ENCODE measurements at places on chromosomes 2 and 18.

- no peak for DNase-seq
These were observed 102.5 kb downstream of the LOXHD1 start for GRCh38 chr18:46554406-46555080.

- no peak for DNase-seq
These were observed 54.6 kb downstream of the INHBB start for GRCh38 chr2:120400551-120400950.

DNA sequence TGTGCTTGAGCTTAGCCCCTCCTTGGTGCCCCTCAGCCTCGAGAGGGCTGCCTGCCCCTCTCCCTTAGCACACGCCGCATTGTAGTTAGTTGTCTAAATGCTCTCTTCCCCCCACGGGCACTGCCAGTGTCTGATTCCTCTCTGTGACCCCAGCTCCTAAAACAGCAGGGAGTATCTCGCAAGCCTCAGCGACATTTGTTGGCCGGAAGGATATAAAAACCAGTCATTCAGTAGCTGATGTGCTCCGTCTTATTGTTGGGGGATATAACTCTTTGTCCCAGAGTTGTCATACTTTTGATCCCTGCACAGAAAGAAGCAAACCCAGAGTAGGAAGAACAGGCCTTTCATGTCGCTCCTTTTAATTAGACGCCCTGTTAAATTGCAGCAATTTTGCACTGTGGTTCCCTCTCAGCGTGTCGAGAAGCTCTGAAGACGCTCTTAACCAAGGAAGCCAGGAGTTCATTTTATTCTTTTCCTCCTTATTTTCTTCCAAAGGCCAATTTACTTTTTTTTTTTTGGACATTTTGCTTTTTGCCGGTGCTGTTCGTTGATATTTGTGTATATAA lies 201.8 kb downstream of the KLHL29 start:
- DNase-seq: no peak

DNA sequence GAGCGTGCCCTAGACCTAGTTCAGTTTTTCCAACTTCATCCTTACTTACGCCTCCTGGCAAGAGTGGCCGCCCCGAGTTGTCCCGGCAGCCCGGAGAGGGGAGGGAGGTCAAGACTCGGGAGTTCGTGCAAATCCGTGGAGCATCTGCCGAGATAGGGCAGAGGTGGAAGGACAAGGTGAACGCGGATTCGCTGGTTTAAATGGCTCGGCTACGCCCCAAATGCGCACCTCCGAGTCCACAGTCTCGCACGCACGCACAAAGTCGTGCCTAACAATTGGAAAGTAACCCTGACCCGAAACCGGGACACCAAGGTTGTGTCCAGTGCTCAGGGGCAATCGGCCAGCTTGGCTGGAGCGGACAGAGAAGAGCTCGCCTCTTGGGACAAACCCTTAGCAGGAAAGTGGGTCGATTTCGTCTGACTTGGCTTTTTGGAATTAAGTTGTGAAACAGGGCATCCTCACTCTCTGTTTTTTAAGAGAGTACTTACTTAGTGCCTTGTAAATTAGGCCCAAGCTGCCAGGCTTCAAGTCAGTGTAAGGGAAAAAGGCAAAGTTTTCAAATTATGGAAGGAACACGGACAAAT lies 726 bp upstream of the SS18 start:
- DNase-seq: no peak

DNA sequence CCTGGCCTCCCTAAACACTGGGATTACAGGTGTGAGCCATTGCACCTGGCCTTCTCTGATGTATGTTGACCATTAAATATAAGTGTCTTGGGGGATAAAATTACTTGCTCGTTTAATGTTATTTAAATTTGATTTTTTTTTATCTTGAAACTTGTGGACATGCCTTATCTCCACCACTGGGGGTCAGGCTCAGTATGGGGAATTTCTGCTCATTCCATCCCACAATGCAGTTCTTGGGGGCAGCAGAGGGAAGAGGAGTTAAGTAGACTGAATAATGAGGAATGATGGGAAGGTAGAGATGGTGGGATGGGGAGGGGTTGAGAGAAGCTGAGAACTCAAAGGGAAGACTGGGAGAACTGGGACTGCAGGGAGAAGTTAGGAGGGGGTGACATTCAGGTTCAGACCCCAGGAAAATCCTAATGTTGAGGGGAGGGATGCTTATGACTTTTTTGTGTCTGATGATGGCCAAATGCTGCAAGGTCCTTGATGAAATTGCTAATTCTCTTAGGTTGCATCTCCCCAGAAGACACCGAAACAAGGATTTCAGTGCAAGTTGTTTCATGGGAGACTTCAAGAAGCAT lies 174.2 kb downstream of the MIB1 start:
- no peak for DNase-seq

DNA sequence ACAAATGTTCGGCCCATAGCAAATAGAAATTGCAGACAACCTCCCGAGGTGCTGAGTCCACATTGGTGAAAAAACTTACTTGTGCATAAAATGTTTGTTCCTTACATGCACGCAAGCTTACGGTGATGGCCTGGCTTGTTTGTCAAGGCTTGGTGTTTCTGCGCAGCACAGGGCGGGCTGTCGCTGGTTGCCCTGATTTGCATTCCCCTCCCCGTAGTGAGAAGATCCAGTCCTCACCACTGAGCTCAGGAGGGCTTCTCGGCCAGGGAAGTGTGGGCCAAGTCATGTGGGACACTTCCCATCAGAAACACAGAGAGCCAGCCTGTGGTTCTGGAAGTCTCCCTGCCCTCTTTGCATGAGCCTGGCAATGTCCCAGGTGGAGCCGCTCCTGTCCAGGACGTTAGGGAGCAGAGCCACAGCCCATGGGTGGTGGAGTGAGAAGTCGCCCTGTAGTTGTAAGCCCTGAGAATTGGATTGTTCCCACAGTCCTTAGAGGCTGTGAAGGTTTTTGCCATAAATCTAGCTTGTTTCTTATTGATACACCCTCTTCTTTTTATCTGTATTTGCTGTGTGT lies 152.7 kb downstream of the TWIST2 start:
- no peak for DNase-seq

DNA sequence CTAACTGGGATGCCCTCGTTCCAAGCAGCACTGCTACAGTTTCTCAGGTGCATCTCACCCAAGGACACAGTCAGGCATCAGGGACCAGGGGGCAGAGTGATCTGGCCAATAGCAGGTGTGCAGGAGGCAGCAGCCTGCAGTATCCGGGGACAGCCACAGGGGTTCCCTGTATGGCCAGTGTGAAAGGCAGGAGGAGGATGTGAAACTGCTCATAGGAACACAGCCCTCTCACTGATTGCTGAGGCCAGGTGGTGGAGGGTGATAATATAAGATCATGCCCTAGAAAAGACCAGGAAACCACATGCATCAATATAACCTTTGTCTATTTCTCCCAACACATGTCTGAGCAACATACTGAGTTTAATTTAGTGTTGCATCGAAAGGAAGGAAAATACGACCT lies 112.7 kb upstream of the TACR1 start:
- DNase-seq: no peak

GRCh38 chr18:9737472-9738121 lies 29.5 kb downstream of the RAB31 start:
- DNase-seq: no peak

DNA sequence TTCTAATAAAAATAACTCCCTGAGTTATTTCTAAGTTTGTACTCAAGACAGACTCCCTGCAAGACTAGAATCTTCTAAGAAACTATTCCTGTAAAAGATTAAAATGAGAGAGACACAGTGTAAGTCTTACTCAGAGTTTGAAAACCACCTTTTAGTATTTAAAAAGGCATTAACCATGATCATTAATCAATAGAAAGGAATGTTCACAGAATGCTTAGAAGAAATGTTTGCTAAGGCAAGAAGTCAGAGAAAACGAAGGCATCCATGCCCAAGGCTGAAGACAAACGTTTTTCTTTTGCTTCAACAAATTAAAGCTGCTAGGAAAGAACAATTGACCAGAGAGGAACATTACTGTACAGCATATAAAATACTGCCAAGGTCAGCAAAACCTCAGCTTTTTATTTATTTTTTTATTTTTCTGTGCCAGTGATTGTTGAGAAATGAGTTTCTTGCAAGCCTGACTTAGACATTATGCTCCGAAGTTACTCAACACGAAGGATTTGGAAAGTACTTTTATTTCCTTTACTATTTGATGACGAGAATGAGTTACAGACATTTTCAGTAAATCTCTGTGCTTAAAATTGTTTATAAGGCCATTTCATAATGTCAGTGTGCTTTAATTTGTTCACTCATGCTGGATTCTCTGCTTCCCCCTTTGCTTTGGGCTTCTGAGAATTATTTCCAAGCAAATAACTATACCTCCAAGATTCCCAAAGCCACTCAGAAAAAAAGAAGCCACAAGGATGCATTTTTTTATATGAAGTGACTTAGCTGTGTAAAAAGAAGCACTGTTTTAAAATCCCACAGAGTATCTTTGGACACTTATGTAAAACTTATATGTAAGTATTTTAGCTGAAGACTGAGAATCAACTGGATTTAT lies 20.5 kb downstream of the RND3 start:
- no peak for DNase-seq

GRCh38 chr2:97935719-97936161 lies 60.0 kb downstream of the TMEM131 start:
- DNase-seq: no peak

- no peak for DNase-seq
These were observed 139.7 kb downstream of the LRP2 start for GRCh38 chr2:169222665-169223064.

DNA sequence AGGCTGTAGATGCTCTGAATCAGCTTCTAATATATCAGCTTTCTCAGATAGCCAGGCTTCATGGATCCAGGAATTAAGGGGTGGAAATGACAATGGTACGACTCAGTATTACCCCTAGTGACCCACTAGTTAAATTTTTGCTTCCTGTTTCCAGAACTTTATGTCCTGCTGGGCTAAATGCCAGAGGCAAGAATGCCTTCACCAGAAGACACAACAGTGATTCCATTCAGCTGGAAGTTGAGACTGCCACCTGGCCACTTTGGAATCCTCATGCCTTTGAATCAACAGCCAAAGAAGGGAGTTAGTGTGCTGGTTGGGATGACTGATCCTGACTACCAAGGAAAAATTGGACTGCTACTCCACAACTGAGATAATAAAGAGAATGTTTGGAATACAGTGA lies 239.1 kb downstream of the ASXL3 start:
- no peak for DNase-seq

DNA sequence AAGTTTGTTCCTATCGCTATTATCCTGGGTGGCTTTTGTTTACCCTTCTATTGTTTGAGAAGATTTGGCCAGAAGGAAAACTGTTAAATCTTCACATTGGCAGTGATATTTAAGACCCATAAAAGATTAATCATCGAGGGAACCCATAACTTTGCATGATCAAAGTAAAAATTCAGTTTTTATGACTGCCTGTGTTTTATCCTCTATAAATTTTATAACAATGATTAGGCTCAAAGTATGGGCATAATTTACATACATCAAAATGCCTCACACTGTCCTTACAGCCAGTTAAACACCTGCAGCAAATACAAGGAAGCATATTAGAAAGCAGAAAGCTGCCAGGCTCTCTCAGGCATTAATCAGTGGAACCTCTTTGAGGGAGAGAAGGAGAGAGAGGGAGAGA lies 289.1 kb downstream of the ICOS start:
- DNase-seq: no peak

- DNase-seq: no peak
These were observed 18.1 kb downstream of the TIMM21 start for GRCh38 chr18:74166386-74166785.

- no peak for DNase-seq
These were observed 5.1 kb upstream of the MARCO start for GRCh38 chr2:118936936-118937335.

DNA sequence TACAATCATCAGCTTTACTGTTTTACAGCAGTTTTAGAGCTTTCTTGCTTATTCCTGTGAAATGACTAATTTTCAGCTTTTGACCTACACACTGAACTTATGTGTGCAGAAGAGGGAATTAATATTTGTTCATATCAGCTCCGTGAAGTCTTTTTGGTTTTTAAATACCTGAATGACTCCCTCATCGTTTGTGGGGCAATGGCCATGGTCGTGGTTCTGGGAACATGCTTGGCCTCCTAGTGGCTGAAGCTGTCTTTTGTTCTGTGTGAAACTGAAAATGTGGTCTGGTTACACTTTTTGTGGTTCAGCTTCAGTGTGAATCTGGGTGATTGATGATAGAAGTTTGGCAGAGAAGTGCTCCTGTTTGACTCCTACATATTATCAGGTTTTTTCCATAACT lies 408.1 kb downstream of the THSD7B start:
- no peak for DNase-seq

DNA sequence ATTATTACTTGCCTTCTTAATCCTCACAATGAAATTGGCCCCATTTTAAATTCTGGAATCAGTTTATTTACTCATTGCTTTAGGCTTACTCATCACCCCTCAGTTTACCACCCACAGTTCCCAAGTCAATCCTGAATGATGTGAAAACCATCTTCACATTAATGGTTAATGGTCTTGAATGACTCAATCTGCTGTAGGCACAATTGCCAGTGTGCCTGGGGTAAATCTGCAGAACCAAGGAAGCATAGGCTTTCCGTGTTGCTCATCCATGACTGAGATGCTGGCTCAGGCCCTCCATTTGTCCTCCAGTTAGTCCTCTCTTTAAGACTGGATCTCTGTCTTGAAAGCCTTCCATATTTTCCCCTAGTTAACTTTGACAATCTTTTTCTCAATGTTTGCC lies 164.5 kb downstream of the PMAIP1 start:
- DNase-seq: no peak

- DNase-seq: no peak
These were observed 527.2 kb upstream of the SOX11 start for GRCh38 chr2:5164776-5165525.

DNA sequence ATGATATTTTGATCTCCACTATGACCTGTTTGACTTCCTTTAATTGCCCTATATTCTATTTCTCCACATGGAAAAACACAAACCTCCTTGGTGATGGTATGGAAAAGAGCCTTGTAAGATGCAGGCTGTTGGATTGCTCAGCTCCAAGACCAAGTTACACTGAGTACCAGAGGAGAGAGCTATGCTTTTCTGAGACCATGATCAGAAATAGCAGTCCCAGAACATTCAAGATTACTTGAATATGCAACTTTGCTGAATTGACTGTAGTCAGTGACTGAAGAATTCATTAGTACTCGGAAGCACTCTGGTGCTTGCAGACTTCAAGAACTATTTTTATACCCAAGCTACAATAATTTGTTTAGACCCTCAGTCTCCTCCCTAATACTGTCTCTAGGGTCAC lies 310.6 kb upstream of the FSIP2 start:
- no peak for DNase-seq

GRCh38 chr2:216837740-216838139 lies 22.1 kb downstream of the TNP1 start:
- DNase-seq: no peak

- no peak for DNase-seq
These were observed 32.0 kb downstream of the CDH19 start for GRCh38 chr18:66571845-66572244.

Data from activated CD8-positive, alpha-beta memory T cell treated with anti-CD3 and anti-CD28 coated beads for 1 hour (primary cell).